Right renal cortex interstitium (tissue), 3 donors: ENCODE measurements at places on chromosomes 4 and X. TPM values are rescaled to one million over a fixed set of nuclear protein-coding genes. Genes with fewer than 3 reads are reported as not detected.

The DDX53 gene
- not detected for polyA plus RNA-seq

The NUP62CL gene
- polyA plus RNA-seq: 10.7 TPM

The ZNF157 gene
- 1.2 TPM for polyA plus RNA-seq

The CTAG2 gene
- not detected for polyA plus RNA-seq

The CXCL3 gene
- polyA plus RNA-seq: 0.39 TPM
